ENCODE measurements at places on chromosomes 11 and 22.

- DNase-seq, result no peak
These were observed 17.7 kb upstream of the MS4A7 start for GRCh38 chr11:60360621-60361020.

- no peak for DNase-seq
These were observed 92.2 kb downstream of the ELP4 start for GRCh38 chr11:31601635-31602282.

DNA sequence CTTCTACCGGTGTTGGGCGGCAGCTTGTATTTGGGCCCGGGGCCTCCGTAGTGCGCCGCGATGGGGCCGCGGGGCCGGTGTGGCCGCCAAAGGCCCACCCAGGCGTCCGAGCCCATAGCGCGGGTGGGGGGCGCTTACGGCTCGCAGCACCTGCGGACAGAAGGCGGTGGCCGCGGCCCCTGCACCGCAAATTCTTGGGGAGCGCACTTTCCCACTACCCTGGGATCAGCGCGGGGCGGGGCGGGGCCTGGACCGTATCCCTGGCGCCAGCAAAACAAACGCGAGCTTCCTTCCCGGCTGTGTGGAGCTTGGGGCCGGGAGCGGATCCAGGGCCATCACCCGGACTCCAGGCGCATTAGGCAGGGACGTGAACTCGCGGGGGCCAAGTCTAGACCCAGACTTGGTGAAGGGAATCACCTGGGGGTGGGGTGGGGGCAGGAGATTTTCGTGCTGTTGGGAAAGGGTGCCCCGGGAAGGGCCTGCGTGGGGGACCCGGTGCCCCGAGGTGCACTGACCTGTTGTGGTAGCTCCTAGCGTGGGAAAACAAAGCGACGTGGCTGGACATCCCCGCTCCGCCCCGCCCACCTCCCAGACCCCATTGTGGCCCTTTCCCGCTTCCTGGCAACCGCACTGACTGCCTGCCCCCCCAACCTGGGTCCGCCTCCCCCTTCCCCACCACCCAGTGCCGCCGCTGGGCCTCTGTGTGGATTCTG lies 2.3 kb upstream of the TYMP start:
- no peak for DNase-seq

GRCh38 chr22:23196165-23196564 lies 15.9 kb downstream of the BCR start:
- DNase-seq, result no peak

DNA sequence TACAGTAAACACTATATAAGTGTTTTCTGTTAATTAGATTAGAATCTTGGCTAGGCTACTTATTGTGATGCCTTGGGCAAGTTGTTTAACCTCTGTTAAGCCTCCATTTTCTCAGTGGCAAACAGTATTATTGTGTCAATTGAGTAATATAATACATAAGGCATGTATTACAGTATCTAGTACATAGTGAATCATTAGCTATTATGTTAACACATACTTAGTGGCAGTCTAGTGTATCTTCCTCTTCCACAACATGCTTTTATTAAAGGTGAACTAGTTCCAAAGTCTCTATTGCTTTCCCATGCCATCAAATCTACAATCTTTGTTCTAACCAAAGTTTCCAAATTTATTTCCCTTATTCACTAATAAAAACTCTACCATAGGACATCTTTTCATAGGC lies 200.9 kb downstream of the SOX6 start:
- no peak for DNase-seq

DNA sequence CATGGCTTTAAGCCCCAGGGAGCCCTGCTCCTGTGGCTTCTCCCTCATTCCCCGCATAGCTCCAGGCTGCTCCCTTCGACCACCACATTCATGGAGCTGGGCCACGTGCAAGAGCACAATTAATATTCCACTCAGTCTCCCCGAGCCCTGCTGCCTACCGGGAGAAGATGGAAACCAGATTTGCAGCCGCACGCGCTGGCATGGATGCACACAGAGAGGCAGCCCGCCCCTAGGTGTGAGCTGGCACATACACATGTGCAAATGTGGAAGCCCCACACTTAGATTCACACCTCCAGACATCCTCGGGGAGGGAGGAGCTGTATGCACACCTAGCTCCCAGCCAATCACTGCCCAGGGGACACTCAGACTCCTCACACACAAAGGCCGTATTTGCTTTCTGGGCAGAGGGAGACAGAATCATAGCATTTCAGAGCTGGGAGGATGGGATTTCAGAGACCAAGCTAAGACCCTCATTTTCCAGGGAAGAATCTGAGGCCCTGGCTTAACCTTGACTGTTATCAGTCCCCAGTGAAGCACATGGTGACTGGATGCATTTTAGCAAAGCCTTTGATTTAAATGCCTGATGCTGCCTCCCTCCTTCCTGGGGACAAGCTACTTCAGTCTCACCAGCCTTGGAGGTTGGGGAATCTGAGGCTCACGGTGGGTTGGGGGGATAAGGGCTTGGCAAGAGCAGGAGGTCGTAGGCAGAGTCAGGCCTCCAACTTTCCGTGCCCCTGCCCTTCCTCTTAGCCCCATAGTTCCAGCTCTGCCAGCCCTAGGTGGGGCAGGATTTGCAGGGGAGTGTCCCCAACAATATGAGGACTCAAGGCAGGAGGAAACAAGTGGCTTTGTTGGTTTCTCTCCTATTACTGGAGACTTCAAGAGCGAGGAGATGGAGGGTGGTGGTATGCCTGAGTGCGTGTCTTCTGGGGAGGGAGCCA lies 5.3 kb upstream of the CREB3L1 start:
- no peak for DNase-seq

DNA sequence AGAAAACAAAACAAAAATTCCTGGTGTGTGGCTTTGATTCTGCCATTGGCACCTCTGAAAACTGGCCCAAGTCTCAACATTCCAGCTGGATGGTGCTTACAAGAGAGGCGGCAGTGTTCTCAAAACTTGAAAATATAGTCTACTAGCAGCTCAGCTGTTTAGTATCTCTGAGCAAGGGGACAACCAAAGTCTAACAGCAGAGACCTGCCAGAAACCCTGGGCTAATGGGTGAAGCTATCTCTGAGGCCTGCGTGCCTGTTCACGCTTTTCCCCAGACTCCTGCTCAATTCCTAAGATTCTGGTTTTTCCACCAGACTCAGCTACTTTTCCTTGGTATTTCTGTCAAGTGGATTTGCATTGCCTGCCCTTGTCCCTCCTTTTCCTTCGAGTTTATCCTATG lies 17.9 kb downstream of the TMEM218 start:
- DNase-seq, result no peak

DNA sequence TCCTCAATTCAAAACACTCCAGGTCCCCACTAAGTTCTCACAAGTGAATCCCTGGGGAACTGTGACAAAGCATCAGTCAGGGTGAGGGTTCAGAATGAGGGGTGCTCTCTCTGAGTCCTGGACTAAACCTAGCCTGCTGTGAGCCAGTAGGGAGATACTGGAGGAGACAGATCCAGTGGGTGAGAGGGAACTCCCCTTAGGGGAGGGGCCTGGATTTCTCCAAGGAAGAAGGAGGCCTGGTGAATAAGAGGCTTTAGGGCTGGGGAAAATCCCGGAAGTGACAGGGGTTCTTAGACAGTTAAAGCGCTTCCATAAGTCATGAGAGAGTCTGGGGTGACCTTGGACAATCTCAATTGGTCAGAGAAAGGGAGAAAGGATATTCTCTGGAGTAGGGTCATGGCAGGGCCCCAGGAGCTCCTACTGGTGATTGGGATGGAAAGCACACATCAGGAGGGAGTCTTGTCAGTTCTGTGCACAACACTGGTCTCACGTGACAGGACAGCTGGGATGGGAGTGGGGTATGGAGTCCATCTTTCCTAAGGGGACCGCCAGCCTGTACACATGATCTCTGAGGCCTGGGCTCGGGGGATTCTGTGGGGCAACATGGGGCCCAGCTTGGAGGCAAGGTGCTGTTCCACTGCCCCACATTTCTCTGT lies 1.5 kb downstream of the TBC1D10A start:
- DNase-seq, result no peak

- no peak for DNase-seq
These were observed 541 bp downstream of the MICAL2 start for GRCh38 chr11:12110714-12111548.

DNA sequence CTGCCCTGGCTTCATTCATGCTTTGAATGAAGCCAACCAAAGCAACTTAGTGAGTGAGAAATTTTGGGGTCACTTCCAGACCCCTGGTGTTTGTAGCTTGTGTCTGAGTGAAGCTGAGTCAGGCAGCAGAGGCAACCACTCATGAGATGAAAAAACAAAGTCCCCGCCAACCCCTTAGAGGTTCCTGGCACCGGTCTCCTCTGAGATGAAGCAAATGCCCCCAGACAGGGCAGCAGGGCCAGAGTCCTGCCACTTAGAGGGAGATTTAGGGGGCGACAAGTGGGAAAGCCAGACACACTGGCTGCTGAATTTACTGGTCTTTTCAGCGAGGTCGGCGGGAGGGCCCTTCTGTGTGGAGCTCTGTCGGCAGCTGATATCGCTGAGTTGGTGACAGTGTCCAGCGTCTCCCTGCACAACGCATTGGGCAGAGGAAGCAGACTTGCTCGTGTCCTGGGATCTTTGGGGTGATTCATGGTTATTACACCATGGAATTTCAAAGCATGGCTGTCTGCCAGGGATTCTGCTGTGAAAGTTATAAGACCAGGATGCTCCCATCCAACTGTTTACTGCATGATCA lies 482.6 kb downstream of the MIAT start:
- no peak for DNase-seq

DNA sequence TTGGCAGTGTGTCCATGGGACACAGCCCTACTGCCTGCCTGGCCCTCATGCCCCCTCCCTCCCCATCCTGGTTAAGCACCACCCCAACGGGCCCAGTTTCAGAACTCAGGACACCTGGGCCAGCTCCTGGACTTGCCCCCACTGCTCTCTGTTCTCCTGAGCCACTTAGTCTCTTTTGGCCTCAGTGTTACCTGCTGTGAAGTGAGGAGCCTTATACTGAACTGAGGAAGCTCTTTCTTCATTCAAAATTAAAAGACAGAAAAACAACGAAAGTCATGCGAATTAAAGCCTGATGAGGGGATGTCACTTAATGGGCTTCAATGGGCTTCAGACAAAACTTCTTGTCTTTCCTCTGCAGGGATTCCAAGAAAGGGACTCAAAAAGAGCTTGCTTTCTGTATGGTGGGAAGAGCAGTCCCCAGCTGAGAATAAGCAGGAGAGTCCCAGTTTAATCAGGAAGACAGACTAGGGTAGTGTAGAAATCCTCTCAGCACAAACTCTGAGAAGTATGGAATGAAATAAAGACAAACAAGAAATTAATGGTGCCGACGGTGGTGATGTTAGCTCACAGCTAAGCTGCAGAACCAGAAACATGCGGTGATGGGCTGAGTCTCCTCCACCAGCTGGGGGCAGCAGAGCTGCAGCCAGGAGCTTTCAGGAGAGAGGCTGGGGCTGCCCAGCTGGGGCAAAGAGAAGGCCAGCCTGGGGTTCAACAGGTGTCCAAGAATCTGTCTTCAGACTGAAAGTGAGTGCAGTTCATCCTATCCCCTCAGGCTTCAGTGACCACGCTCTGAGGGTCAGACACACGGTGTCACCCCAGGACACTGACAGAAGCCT lies 101.0 kb downstream of the GGTLC2 start:
- no peak for DNase-seq

- DNase-seq, result no peak
These were observed 167.6 kb downstream of the WT1 start for GRCh38 chr11:32267679-32268187.

DNA sequence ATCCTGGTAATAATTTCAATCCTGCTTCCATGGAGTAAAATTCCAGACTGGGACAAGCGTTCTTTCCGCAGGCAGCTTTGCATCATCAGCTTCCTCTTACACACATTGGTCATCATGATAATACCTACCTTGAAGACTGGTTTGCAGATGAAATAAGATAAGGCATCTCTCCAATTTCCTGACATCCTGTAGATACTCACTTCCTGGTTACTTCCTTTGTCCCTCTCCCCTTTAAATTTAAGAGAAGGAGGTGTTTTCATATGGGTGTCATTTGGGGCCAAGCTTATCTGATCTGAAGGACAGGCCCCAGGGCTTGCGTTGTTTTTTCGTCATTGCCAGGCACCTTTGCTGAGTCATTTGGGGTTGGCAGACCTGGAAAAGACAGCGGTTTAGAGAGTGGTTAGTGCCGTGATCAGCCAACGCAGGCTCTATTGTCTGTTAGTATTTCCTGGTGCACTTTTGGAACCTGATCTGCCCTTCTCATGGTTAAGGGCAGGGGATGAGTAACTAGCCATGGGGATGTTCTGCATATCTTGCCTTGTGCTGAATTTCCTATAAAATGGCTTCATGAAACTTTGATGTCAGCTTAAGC lies 24.1 kb downstream of the GRAMD1B start:
- peak; percentile 61 for DNase-seq

DNA sequence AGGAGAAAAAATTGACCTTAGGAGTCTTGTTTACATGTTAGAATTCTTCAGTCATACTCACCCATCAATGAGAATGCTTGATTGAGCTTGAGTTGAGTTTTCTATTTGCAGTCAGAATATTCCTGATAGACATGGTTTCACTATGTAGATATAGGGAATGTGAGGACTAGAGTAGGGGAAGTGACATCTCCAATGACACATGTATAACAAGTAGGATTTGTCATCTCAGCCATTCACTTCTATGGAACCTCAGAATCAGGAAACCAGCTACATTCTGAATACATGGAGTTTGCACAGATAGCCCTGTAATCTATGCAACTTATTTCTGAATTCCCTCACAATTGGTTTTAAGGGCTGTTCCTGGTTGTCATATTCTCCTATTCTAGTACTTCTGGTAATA lies 20.1 kb upstream of the OR9Q1 start:
- DNase-seq, result no peak

- no peak for DNase-seq
These were observed 36.6 kb downstream of the ST3GAL4 start for GRCh38 chr11:126391970-126392632.
